ENCODE measurements at places on chromosomes 1 and 21.

DNA sequence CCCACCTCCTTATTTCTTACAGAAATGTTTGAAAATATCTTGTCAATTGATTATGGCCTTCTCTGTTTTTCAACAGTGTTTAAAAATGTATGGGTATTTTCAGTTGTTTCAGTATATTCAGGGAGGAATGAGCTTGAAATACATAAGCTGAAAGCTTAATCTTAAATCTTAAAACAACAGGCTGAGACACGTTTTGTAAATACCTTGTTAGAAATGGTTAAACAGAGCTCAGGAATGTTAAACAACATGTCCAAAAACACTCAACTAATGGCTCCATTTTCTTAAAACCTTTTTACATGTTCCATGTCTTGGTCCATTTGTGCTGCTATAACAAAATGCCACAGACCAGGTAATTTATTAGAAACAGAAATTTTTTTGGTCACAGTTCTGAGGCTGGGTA, 953.8 kb upstream of the ADGRL2 start:
- no peak for DNase-seq

- DNase-seq = no peak
Observed at GRCh38 chr1:3683992-3684391, 31.7 kb downstream of the TP73 start.

DNA sequence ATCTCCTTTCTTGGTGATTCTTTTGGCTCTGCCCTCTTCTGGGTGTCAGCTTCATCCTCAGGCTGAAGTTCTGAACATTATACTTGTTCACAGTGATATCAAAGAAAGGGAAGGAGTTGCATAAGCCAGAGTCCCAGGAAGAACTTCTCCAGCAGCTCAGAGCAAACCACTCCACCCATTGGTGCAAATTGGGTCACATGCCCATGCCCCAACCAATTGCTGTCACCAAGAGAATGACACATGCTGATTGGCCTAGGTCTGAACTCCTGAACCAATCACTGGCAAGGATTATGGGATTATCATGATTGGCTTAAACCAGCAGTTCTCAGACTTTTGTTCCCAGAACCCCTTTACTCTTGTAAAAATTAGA, 256.5 kb upstream of the TMEM51 start:
- no peak for DNase-seq

DNA sequence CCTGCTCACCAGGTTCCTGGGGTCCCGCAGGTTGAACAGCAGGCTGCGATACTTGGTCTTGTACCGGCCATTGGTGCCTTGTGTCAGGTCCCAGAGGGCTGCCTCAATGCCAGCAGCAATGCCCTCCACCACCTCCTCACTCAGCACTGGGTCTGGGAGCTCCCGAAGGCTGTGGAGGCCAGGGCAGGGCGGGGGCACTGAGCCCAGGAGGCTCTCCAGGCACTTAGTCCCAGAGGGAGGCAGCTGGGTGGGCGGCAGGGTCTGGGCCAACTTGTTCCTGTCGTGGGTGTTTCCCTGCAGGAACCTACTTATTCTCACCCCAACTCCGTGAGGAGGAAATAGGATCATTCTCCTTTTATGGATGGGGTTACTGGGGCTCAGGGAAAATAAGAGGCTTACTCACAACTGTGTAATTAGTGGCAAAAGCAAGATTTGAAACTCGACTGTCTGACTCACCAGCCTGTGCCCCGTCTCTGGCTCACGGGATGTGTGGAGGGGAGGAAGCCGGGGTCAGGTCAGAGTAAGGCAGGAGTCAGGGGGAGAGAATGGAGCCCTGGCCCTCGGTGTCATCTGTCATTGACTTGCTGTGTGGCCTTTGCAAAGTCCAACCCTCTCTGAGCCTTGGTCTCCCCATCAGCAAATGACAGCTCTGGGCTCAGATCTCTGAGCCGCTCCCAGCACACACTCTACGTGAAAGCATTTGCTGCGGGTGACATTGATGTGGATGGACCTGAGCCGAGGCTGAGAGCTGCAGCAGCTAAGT, 17.2 kb downstream of the SPOCD1 start:
- DNase-seq = no peak

Data from activated T-cell treated with anti-CD3 and anti-CD28 coated beads for 1 hour (primary cell).